Activated T-cell treated with anti-CD3 and anti-CD28 coated beads for 24 hours (primary cell): ENCODE measurements at places on chromosomes 4 and X.

GRCh38 chrX:45769761-45770582 is 569.3 kb upstream of the DIPK2B start:
- DNase-seq, result peak; percentile 23

- no peak for DNase-seq
Measured at GRCh38 chr4:151013491-151013890, 1.6 kb downstream of the LRBA start.

DNA sequence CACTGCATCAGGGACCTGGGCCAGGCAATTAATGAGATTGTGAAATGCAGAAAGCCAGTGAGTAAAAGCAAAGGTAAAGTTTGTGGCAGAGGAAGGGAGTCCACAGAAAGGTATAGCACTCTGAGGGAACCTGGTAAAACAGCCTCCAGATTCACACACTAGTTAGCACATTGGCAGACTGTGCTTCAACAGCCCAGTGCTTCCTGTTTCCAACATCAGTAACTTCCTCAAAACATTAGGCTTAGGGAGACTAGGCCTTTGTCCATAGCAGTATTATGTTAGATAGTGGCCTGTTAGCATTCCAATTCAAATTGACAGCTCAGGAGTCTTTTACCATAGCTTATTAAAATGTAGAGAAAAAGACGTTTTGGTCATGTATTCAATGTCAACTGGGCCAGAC is 582.6 kb upstream of the ACTRT1 start:
- DNase-seq, result no peak

GRCh38 chrX:110284159-110284558 is 33.7 kb downstream of the AMMECR1 start:
- DNase-seq, result no peak

GRCh38 chrX:13719192-13719856 is 15.1 kb downstream of the TRAPPC2 start:
- DNase-seq, result no peak

GRCh38 chr4:43758836-43759235 is 689.8 kb downstream of the KCTD8 start:
- no peak for DNase-seq
